Activated CD8-positive, alpha-beta memory T cell treated with anti-CD3 and anti-CD28 coated beads for 36 hours (primary cell): ENCODE measurements at places on chromosomes 7 and 10. TPM values are rescaled to one million over a fixed set of nuclear protein-coding genes. Genes with fewer than 3 reads are reported as not detected.

Gene RBAK
- total RNA-seq, result 10.2 TPM

Gene CNPY1
- total RNA-seq, result not detected

Gene STEAP4
- total RNA-seq, result not detected

Gene ATG9B
- 7.7 TPM for total RNA-seq

Gene TMEM213
- total RNA-seq, result not detected

Gene PTPRE
- 33.3 TPM for total RNA-seq

Gene GPR22
- not detected for total RNA-seq

Gene HSPA12A
- total RNA-seq, result not detected

Gene MBL2
- total RNA-seq, result not detected

Gene BAMBI
- total RNA-seq, result 1.8 TPM
